ENCODE measurements at places on chromosomes 7 and 10.
A peak's percentile ranks its signal among the peaks of the same experiment; 100 is the strongest.

- DNase-seq: peak; percentile 1
Measured at GRCh38 chr7:150959739-150960734, 18.1 kb downstream of the KCNH2 start.

DNA sequence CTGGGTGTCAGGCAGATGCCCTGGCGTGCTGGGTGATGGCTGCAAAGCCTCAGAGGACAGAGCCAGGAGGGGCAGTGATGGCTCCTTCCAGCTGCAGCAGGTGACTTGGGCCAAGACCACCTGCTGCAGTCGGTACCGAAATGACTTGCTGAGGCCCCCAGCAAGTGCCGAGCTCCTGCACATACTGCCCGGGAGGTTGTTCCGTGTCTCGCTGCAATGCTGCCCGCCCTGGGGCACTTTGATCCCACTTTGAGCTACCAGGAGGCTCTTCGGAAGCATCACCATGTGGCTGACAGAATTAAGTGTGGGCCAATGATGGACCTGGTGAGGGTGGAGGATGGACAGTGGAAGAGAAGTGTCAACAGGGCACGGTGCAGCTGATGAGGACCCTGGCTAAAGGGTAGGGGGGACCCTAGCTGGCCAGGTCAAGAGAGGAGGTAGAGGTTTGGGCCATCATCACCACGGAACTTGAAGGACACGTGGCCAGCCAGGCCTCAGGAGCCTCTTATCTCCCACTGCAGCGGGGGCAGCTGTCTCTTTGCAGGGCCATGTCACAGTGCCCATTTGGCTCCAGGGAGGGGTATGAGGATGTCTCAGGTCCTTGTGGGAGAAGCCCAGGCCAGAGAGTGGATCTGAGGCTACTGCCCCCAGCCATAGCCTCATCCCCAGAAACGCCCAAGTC is 51.1 kb upstream of the NANOS1 start:
- no peak for DNase-seq

- no peak for DNase-seq
Measured at GRCh38 chr7:130998993-130999602, 265.1 kb upstream of the KLF14 start.

DNA sequence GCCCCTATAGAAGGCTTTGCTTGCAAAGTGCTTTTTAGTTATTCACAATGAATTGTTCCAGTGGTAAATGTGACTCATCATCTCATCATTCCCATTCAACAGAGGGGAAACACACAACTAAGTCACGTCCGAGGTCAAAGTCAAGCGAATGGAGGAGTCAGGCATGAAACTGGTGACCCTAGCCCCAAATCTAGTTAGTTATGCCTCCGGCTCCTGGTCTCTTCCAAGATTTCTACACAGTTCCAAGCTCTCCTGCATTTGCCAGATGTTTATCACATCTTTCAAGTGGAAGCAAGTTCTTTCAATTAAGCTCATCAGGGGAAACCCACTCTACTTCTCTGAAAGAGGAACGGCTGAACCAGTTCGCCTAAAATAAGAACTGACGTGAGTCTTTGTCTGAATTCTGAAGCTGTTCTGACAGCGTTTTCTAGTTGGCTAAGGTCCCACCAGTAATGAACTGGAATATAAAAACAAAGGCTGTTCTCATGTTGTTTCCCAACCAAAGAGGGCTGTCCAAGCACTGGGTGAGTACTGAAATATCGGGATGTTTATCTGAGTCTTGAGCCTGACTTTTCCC is 140.9 kb upstream of the NRBF2 start:
- DNase-seq: peak; percentile 61

GRCh38 chr10:130775311-130775710 is 536.2 kb downstream of the TCERG1L start:
- DNase-seq: no peak

All from eye (tissue), 1 donor.